HEK293T (cell line): ENCODE measurements at places on chromosomes 2 and 18.

DNA sequence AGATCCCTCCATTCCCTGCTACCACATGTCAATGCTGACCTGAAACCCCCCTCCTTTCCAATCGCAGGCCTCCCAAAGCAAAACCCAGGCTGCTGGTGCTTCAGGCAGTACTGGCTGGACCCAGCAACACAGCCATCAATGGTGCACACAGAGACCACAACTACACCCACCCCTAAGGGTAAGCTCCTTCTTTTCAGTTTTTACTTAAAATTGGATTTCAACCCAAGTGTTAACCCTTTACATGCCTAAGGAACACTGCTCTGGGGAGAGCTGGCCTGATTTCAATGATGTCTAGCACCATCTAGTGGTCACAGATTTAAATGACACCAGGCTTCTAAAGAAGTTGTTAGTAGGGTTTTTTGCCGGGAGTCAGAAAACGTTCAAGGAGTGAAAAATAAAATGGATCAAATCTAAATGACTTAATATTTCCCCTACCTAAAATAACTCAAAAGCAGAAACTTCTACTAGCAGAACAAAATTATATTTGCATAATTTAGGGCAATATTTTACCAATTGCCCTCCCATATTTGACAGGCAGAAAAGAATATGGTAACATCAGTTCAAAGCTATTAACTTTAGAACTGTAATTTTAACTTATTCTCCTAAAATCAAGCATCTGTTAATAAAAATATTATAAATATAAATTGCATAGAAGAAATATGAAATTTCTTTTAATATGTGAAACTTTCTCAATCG, 24.6 kb downstream of the FECH start:
- peak; percentile 42 for DNase-seq

- DNase-seq, result no peak
These were observed 58.6 kb upstream of the OTOF start for GRCh38 chr2:26536371-26537068.

DNA sequence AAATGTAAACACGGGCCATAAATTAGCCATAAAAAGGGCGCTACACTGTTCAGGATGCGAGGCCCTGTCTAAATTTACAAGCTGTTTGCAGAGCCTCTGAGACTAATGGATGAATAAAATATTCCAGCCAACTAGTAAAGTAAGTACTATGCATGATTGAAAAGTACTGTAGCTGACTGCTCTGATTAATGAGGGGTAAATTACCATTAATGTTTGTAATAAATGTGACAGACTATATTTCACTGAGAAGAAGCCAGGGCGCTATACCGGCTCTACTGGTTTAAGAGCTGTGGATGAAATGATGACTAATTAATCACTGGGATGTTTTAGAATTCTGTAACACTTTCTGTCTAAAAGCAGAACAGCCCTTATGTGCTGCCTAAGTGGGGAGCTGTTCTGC, 54.3 kb upstream of the RGPD4 start:
- no peak for DNase-seq

- DNase-seq, result no peak
These were observed 162.3 kb upstream of the TMEM200C start for GRCh38 chr18:6057604-6058003.

DNA sequence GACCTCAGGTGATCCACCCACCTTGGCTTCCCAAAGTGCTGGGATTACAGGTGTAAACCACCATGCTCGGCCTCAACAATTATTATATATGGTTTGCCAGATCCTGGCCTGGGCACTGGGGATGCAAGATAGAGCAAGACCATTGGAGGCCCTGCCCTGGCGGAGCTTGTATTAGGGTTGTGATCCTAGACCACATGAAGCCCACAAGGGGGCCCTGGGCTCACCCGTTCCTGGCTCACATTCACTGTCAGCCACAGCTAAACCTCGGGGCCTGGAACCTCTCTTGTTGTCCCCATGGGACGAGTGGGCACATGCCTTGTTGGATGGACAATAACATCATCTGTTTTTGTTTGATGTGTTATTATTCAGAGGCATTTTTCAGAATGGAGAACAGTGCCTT, 14.9 kb downstream of the HPCAL1 start:
- no peak for DNase-seq

DNA sequence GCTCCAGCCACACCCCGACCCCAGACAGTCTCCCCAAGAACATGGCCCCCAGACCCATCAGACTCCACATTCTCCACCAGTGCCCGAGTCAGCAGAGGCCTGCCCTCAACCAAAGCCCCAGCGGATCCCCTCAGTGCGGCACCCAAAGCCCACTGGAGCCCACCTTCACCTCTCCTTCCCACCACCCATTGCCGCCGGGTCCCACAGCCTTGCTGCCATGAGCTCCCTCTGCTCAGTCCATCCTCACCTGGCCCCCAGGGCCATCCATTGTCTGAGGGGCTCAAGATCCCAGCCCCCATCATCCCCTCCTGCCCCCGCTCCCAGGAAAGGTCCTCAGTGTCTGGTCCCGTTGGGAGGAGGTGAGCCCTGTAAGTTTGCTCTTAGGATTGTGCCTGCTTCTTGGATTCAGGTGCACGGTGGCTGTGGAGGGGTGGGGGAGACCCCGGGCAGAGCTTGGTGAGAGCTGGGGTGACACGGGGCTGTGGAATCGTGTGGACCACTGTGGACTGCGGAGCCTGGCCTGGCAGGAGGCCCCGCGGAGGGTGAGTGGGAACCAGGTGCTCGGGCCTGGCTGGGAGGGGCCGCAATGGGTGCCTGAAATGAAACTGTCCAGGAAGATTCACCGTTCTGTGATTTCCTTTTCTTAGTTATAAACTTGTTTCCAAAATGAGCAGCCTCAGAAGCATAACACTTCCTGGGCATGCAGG, 32.7 kb upstream of the GPC1 start:
- no peak for DNase-seq

GRCh38 chr2:86238354-86238753, 39.1 kb downstream of the MRPL35 start:
- DNase-seq, result no peak

GRCh38 chr2:170886386-170886785, 42.7 kb upstream of the GORASP2 start:
- no peak for DNase-seq

GRCh38 chr18:74914052-74914591, 294.8 kb downstream of the PTGR3 start:
- DNase-seq, result no peak

- DNase-seq, result no peak
These were observed 403.1 kb downstream of the IRS1 start for GRCh38 chr2:226396541-226396940.

DNA sequence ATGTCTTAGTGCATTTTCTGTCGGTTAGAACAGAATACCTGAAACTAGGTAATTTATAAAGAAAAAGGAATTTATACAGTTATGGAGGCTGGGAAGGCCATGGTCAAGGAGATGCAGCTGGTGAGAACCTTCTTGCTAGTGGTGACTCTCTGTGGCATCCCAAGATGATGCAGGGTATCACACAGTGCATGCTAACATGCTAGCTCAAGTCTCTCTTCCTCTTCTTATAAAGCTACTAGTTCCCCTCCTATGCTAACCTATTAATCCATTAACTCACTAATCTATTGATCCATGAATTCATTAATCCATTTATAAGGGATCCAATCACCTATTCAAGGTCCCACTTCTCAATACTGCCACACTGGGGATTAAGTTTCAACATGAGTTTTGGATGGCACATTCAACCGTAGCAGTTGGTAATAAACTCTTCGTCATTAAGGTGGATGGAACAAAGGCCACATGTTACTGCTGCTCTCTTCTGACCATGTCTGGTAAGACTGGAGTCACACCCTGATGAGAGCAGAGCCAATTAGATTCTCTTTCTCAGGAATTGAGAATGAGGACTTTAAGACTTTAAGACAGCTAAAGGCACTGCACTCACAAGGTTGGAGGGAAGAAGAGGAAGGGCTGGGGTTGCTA, 211.6 kb upstream of the SMAD7 start:
- DNase-seq, result no peak

GRCh38 chr2:123035541-123035940, 989.5 kb upstream of the CNTNAP5 start:
- DNase-seq, result no peak

GRCh38 chr2:134027980-134028379, 225.9 kb upstream of the MGAT5 start:
- DNase-seq, result no peak

- DNase-seq, result no peak
These were observed 25.5 kb upstream of the PGAP1 start for GRCh38 chr2:196951973-196952372.

DNA sequence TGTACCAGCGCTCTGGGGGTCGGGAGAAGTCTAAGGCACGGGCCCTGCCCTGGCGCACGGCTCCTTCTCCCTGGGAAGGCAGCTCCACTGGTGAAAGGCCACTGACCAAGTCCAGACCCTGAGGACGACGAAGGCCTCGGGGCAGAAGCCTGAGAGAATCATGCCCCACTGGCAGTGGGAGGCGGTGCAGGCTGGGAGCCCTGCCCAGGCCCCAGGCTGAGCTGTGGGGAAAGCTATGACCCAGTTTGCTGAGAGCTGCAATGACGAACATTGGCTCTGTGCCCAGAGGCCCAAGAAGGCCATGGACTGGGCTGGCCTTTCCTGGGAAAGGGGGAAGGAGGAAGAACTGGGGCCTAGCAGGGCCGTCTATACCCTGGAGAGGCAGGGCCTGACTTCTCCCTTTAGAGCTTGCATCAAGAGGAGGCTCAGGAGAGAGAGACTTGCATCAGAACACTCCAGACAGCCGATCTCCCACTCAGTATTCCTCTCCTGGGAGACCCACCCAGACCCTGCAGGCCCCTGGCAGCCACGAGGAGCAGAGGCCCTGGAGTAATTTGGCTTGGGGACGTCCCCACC, 32.9 kb downstream of the HS1BP3 start:
- peak; percentile 54 for DNase-seq

DNA sequence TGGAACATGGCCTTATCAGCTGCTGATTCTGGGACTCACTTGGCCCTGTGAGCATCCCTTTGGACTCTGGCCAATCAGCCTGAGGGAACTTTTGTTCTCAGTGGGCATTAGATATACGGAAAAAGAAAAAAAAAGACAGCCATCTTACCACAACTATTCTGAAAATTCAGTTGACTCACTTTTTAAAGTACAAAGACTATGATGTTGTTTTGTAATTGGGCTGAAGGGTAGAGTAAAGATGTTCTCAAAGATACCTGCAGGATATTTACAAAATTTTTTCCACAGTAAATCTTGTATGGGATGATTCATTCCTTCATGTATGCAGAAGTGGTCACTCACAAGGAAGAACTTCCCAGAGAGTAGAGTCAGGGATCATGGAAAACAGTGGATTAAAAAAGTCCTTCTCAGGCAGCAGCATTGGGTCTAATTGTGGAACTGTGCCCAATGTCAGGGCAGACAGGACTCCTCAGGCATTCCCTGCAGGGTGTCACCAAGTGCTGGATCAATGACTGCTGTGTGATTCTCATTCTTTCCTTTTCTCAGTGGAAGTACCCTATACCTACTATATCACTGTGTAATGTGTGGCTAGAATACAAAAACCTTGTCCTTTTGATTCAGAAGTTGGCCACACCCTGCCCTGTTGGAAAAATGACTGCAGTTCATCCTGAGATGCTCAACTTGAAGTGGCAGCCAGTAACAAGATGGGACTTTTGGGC, 35.4 kb downstream of the SULT1C4 start:
- DNase-seq, result no peak

DNA sequence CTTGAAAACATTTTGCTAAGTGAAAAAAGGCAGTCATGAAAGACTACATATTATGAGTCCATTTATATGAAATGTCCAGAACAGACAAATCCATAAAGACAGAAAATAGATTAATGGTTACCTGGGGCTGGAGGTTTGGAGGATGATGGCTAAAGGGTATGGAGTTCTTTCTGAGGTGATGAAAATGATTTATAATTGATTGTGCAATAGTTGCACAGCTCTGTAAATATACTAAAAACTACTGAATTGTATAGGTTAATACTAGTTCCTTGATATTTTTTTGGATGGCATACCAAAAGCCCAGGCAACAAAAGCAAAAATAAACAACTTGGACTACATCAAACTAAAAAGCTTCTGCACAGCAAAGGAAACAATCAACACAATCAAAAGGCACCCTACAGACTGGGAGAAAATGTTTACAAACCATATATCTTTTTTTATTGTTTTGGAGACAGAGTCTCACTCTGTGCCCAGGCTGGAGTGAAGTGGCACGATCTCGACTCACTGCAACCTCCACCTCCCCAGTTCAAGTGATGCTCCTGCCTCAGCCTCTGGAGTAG, 21.5 kb downstream of the SOS1 start:
- no peak for DNase-seq

DNA sequence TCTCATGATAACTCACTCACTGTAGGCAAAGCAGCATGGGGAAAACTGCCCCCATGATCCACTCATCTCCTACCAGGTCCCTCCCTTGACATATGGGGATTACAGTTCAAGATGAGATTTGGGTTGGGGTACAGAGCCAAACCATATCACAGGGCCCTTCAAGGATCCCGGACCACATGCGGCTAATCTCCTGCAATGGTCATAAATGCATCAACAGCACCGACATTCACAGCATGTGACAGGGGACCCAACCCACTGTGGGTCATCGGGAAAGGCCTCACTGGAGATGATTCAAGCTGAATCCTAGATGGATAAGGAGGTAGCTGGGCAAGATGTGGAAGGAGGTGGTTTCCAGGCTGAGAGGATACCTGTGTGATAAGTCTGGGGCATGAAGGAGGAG, 129.4 kb downstream of the MYO5B start:
- no peak for DNase-seq

DNA sequence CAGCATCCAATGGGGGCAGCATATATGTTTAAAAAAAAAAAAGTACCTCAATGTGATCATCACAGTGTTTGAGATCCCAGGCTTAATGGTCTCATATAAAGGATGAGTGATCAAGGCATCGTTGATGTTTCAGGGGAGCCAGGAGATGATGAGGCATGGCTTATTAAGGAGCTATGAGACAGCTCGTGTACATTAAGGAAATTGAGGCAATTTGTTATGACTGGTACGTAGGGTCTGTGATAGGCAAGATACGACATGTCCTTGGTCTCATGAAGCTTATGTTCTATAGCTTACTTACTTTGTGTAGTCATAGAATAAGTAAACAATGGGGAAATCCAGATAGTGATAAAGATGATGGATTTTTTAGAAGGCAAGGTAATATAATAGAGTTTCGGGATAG, 49.1 kb upstream of the FAM171B start:
- no peak for DNase-seq
